ENCODE measurements at places on chromosomes 5 and 9.

DNA sequence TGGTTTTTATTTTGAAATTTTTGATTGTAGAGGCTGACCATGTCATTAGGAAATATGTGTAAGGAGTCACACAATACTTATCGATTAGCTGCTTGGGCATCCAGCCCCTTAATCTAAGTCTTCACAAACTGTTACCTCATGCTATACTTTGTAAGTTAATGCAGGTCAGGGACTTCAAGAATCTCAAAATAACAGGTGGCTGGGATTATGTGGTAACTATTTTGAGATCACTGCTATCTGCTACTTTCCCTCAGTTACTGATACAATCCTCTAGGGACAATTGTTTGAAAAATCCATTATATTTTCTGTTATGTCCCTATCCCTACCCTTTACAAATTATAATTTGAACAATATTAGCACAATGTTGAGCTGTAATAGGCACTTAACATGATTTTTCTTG, 21.7 kb downstream of the FTMT start:
- no peaks in the 10 kb centered on the region for H3K4me1 ChIP-seq
- H3K27ac ChIP-seq: no peak overlapping the region
- no peaks in the 10 kb centered on the region for H3K36me3 ChIP-seq
- no peaks in the 10 kb centered on the region for H3K27me3 ChIP-seq
- H3K4me3 ChIP-seq: no peak overlapping the region

DNA sequence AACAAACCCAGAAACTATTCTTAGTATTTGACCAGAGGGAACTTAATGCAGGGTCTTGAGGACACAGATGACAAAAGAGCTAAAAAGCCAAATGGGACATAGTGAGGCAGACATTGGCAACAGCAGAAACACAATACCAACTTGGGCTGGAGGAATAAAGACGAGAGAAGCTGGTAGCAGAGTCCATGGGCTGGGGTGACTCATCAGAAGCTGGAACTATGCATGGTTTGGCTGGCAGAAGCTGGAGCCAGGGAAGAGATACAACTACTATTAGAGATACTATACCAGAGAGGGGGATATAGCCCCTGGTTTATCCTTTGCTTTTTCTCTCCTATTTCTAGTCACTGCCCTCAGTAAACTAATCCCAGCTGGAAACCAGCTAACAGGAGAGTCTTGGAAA, 29.2 kb upstream of the DPYSL3 start:
- H3K36me3 ChIP-seq: no peaks in the 10 kb centered on the region
- no peaks in the 10 kb centered on the region for H3K27me3 ChIP-seq

DNA sequence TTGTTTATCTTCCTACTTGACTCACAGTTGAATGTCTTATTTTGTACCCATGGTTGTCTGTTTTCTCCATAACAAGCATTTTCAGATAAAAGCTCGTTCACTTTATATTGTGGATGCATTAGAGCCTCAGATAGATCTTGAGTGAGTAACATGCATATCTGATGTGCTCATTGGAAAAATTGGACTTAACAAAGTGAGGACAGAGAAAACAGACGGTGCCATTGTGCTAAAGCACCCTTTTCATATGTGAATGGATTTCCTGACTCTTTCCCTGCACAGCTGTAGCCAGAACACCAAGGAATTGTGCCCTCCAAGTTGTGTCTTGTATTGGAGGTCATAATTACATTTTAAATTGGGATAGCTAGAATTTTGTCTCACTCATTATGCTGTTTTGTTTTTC, 325.8 kb upstream of the MEF2C start:
- H3K4me3 ChIP-seq: no peak overlapping the region
- DNase-seq: no peak
- no peaks in the 10 kb centered on the region for H3K27me3 ChIP-seq
- H3K36me3 ChIP-seq: no peaks in the 10 kb centered on the region
- H3K4me1 ChIP-seq: peaks cover 12% of the 10 kb centered on the region
- H3K27ac ChIP-seq: no peak overlapping the region

GRCh38 chr5:157381746-157382145, 78.3 kb upstream of the NIPAL4 start:
- H3K27me3 ChIP-seq: no peaks in the 10 kb centered on the region
- no peak overlapping the region for H3K4me3 ChIP-seq
- H3K4me1 ChIP-seq: peaks cover 28% of the 10 kb centered on the region

DNA sequence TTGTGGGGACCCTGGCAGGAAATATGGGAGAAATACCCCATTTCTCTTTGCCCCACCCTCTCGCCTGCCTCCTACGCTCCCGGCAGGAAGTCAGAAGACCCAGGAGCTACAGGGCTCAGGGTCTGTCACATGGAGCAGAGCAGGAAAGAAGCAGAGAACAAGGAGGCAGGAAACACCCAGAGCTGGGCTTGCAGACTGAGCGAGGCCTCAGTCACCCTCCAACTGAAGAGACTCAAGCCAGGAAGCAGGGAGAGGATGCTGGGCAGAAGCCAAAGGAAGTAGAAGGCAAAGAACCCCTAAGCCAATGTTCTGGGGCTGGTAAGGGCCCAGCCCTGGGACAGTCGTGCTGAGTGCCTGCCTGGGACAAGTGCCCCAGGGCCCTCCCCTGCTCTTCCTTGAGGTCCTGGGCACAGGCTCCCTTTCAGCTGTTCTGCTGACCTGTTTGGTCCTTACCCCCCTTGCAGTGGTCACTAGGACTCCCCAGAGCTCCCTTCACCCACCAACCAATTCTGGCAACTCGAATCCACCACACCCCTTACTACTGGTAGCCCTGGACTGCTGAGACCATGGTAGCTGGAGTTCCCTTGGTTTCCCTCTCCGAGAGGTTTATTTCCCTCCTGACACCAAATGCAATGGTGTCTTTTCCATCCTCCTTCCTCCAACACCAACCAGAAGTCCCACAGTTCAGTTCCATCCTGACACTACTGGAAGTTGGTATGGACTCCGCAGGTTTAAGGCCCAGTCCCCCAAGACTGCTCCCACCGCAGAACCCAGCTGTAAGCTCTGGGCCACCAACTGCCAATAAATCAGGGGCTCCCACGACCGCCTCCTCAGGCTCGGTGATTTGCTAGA, 157.5 kb downstream of the COL23A1 start:
- no peaks in the 10 kb centered on the region for H3K27me3 ChIP-seq
- H3K4me1 ChIP-seq: no peaks in the 10 kb centered on the region
- peak; percentile 52 for DNase-seq
- no peak overlapping the region for H3K27ac ChIP-seq
- no peaks in the 10 kb centered on the region for H3K36me3 ChIP-seq

GRCh38 chr5:143576711-143577484, 173.4 kb upstream of the NR3C1 start:
- peak overlapping the region; percentile 31 for H3K27ac ChIP-seq
- H3K4me3 ChIP-seq: no peak overlapping the region
- H3K36me3 ChIP-seq: no peaks in the 10 kb centered on the region
- no peaks in the 10 kb centered on the region for H3K27me3 ChIP-seq
- peak; percentile 72 for DNase-seq

GRCh38 chr9:134390537-134390936, 64.3 kb downstream of the RXRA start:
- H3K4me1 ChIP-seq: peaks cover 13% of the 10 kb centered on the region
- no peak overlapping the region for H3K27ac ChIP-seq
- no peak for DNase-seq
- no peaks in the 10 kb centered on the region for H3K36me3 ChIP-seq
- no peak overlapping the region for H3K4me3 ChIP-seq

GRCh38 chr5:107088907-107089306, 581.8 kb downstream of the EFNA5 start:
- no peaks in the 10 kb centered on the region for H3K27me3 ChIP-seq
- no peak overlapping the region for H3K27ac ChIP-seq
- H3K36me3 ChIP-seq: no peaks in the 10 kb centered on the region
- H3K4me3 ChIP-seq: no peak overlapping the region
- no peaks in the 10 kb centered on the region for H3K4me1 ChIP-seq

GRCh38 chr9:78782858-78783257, 485.9 kb downstream of the PSAT1 start:
- H3K4me1 ChIP-seq: peaks cover 17% of the 10 kb centered on the region
- H3K27me3 ChIP-seq: no peaks in the 10 kb centered on the region
- H3K4me3 ChIP-seq: no peak overlapping the region
- H3K27ac ChIP-seq: no peak overlapping the region
- no peak for DNase-seq

DNA sequence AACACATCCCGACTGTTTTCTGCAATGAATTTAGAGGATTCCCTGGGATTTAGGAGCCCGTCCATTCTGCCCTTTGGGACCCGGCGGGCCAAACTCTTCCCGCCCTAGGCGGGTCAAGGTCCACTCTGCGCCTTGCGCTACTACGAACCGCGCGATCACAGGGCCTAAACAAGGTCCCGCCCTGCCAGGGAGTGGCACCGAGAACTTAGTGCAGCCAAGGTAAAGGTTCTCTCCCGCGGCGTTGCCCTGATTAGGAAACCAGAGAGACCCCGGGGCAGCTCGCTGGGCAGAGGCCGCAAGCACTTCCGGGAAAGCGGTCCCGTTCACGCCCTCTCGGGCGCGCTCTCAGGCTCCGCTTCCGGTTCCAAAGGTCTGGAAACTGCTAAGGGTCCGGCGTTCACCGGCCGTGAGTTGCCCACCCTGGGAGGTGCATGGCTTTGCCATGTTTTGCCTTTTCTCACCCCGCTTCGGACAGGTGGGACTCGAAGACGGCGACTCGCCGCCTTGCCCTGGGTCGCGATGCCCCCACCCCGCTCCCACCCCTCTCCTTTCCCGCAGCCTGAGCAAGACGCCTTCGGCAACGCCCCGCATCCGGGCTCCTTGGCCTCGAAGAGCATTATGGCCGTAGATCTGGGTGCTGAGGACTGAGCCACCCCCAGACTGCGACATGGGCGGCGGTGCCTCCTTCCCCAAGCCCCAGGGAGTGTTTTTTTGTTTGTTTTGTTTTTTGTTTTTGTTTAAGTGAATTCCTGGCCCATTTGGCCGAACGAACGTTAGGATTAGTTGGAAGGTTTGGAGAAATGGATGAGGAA, 23.4 kb downstream of the HNRNPK start:
- DNase-seq: peak; percentile 96
- H3K36me3 ChIP-seq: peaks cover 12% of the 10 kb centered on the region
- H3K27me3 ChIP-seq: no peaks in the 10 kb centered on the region
- H3K27ac ChIP-seq: peak overlapping the region; percentile 71
- peak overlapping the region; percentile 83 for H3K4me3 ChIP-seq
- H3K4me1 ChIP-seq: peaks cover 8% of the 10 kb centered on the region

GRCh38 chr5:157603333-157604190, 28.0 kb upstream of the ADAM19 start:
- H3K27ac ChIP-seq: peak overlapping the region; percentile 87
- H3K27me3 ChIP-seq: no peaks in the 10 kb centered on the region
- no peaks in the 10 kb centered on the region for H3K36me3 ChIP-seq
- peak overlapping the region; percentile 26 for H3K4me3 ChIP-seq
- H3K4me1 ChIP-seq: peaks cover 32% of the 10 kb centered on the region

DNA sequence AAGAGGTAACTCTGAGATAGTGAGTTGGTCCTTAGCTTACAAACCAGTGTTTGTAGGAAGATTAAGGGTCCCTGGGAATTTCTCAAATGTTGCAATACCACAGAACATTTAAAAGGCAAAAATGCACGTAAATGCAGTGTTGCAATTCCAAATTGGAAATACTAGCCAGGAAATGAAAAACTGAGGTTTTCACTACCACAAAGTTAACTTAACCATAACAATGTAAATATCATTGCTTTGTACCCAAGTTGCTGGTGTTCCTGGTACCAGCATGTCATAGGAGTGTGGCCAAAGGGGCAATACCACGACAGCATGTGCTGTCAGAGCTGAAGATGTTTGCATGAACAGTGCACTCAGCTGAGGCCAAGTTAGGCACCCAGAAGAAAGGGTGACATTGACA, 382.9 kb downstream of the GLIS3 start:
- no peaks in the 10 kb centered on the region for H3K27me3 ChIP-seq
- H3K4me3 ChIP-seq: no peak overlapping the region
- no peak for DNase-seq
- no peaks in the 10 kb centered on the region for H3K36me3 ChIP-seq
- H3K4me1 ChIP-seq: peaks cover 24% of the 10 kb centered on the region

- H3K27me3 ChIP-seq: no peaks in the 10 kb centered on the region
- no peak for DNase-seq
- no peak overlapping the region for H3K27ac ChIP-seq
- no peak overlapping the region for H3K4me3 ChIP-seq
- H3K4me1 ChIP-seq: no peaks in the 10 kb centered on the region
- H3K36me3 ChIP-seq: no peaks in the 10 kb centered on the region
Measured at GRCh38 chr9:11871852-11872251, 821.3 kb upstream of the TYRP1 start.

GRCh38 chr9:113943112-113944009, 67.3 kb downstream of the ZNF618 start:
- peaks cover 19% of the 10 kb centered on the region for H3K4me1 ChIP-seq
- H3K4me3 ChIP-seq: no peak overlapping the region
- no peak overlapping the region for H3K27ac ChIP-seq
- DNase-seq: no peak
- H3K27me3 ChIP-seq: no peaks in the 10 kb centered on the region
- no peaks in the 10 kb centered on the region for H3K36me3 ChIP-seq

DNA sequence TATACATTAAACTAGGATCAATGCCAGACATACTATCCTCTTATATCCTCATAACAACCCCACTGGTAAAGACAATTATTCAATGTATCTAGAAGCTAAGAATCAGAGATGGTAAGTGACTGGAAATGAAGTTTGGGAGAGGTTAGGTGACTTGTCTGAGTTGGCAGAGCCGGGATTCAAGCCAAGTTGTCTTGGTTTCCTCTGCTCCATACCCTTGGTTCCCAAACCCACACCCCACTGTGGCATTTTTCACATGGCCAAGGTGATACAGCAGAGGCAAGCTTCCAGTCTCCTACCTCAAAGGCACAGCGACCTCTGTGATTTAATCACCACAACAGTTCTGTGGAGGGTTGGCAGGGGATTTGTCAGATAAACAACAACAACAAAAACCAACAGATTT, 34.7 kb upstream of the ADRB2 start:
- no peak for DNase-seq
- no peak overlapping the region for H3K4me3 ChIP-seq
- no peaks in the 10 kb centered on the region for H3K36me3 ChIP-seq
- no peaks in the 10 kb centered on the region for H3K27me3 ChIP-seq
- H3K4me1 ChIP-seq: peaks cover 46% of the 10 kb centered on the region

- H3K27me3 ChIP-seq: peaks cover 20% of the 10 kb centered on the region
- DNase-seq: peak; percentile 11
- H3K4me3 ChIP-seq: no peak overlapping the region
- H3K4me1 ChIP-seq: no peaks in the 10 kb centered on the region
- no peaks in the 10 kb centered on the region for H3K36me3 ChIP-seq
- H3K27ac ChIP-seq: no peak overlapping the region
Measured at GRCh38 chr5:1300581-1301083, 5.8 kb upstream of the TERT start.

GRCh38 chr5:55636177-55636576, 75.9 kb downstream of the SLC38A9 start:
- peaks cover 28% of the 10 kb centered on the region for H3K4me1 ChIP-seq
- H3K27me3 ChIP-seq: no peaks in the 10 kb centered on the region
- no peaks in the 10 kb centered on the region for H3K36me3 ChIP-seq

GRCh38 chr5:156134216-156134615, 192.7 kb upstream of the SGCD start:
- peaks cover 2% of the 10 kb centered on the region for H3K4me1 ChIP-seq
- H3K27me3 ChIP-seq: no peaks in the 10 kb centered on the region
- no peak for DNase-seq
- no peak overlapping the region for H3K27ac ChIP-seq

GRCh38 chr5:55276771-55277170, 30.7 kb downstream of the DHX29 start:
- DNase-seq: peak; percentile 50
- H3K4me3 ChIP-seq: no peak overlapping the region
- H3K4me1 ChIP-seq: peaks cover 12% of the 10 kb centered on the region
- H3K27ac ChIP-seq: no peak overlapping the region
